ENCODE measurements at places on chromosomes 1 and 21.
A peak's percentile ranks its signal among the peaks of the same experiment; 100 is the strongest.

DNA sequence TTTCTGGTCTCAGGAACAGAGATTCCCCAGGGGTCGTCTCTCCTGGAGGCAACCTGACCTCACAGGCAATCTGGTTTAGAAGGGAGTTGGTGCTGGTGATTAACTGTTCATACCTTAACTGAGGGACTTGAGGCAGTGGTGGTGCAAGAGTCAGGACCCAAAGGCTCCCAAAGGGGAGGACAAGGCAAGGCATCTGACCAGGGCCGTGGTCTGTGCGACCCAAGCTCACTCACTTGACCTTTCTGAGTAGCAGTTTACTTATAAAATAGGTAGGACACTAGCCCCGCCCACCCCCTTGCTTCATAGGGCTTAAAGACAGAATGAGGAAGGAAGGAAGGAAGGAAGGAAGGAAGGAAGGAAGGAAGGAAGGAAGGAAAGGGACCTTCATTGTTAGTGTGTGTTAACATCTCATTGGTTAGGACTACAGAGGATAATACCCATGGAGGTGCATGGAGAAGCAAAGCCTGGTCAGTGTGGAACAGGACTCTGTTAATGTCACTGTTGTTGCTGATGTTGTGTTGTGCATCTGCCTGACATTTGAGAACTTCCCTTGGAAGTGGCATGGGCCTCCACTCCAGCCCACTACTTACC, 4.6 kb upstream of the KCNA2 start:
- no peak for DNase-seq

DNA sequence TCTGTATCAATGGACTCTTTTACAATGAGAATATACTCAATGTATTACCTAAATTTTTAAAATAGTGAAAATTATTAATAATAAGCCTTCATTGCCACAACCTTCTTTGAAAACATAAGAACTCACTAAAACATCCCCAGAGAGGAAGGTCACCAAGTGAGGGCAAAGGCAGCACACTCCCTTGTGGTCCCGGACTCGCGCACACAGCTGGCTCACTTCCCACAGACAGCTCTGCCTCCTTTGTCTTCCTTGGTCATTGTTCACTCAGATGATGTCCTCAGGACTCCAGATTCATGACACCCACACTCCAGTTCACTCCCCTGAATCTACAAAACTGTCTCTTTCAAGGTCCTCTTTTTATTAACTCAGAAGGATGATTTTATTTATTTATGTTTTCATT, 19.2 kb upstream of the UBR4 start:
- no peak for DNase-seq

DNA sequence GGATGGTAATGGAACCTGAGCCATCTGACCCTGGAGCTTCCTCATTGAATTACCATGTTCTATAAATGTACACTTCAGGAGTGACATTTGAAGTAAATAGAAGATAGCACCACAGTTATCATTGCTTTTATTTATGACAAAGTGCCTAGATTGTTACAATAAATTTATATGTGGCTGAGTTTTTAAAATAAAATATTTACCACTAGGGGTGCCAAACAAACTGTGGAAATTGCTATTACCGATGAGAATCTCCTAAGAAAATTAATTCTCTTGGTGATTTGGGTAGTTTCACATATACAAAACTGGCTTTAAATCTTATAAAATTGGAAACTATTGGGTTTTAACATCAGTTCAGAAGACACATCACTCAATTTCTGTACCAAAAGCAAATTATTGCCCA, 1.4 kb upstream of the TNR start:
- DNase-seq: no peak

GRCh38 chr1:41020109-41020576, 1.4 kb downstream of the SLFNL1 start:
- no peak for DNase-seq

DNA sequence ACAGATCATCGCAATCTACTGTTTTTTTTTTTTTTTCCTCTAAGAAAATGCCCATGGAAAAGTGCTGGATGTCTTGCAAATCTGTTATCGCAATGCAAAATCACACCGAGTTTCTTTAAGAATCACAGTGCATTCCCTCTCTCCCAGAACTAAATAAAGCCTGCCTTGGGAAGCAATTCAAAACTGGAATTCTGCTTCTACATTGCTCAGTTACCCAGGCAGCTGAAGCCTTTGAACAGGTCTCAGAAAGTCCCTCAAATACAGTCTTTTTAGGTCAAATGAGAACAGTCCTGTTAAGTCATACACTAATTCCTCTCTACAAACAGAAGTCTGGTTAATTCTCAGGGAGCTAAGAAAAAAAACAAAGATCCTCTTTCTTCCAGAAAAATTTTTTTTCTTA, 46.3 kb downstream of the SLC30A10 start:
- DNase-seq: no peak

DNA sequence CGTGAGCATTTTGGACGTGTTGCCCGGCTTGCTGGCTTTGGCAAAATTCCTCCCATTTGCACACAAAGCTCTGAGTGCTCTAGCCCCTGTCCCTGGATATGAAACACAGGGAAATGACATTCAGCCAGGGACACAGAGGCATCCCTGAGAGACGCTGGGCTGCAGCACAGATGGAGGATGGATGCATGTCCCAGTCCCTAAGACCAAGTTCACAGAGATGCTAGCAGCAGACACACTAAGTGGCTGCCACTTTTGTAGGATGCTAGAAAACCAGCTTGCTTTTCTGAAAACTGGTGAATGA, 12.5 kb downstream of the ACTRT2 start:
- DNase-seq: no peak

- DNase-seq: no peak
Observed at GRCh38 chr1:3194760-3195479, 125.9 kb downstream of the PRDM16 start.

- DNase-seq: peak; percentile 26
Observed at GRCh38 chr1:111214074-111214801, 13.3 kb upstream of the CHI3L2 start.

DNA sequence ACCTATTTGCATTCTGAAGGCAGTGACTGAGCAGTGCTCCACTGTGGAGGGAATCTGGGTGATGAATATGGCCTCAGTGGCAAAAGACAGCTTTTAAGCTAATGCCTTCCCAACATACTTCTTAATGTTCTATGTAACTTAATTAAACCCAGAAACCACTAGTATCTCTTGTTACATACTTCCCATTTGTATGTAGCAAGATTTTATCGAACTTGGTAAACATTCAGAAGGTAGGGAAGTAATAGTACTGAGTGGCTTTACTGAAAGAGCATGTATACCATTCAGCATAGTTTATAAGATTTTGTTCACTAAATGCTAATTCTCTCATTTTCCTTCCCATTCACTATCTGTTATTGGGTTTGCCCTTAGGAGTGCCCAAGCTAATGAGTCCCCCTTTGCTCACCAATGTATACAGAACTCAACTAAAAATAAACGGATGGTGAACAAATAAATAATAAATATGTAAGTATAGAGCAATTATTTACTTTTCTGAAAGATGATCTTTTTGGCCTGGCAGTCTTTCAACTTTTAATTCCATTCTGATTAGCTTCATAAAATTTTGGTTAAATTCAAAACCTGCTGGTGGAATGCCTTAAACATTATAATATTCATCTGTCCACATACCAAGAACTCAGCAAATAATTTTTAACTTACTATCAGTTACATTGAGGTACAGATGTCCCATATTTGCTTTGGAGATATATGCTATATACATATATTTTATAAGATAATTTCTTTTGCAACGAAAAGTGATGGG, 204.4 kb downstream of the APP start:
- no peak for DNase-seq
